ENCODE measurements at places on chromosomes 3 and 15. TPM values are rescaled to one million over a fixed set of nuclear protein-coding genes. Genes with fewer than 3 reads are reported as not detected.

Gene C2CD4A
- total RNA-seq = 1.1 TPM

Gene STARD9
- total RNA-seq = 17.2 TPM

Gene WNT7A
- total RNA-seq = not detected

Gene TERC
- total RNA-seq = 10.0 TPM

Gene CHL1
- not detected for total RNA-seq

Gene SMARCC1
- total RNA-seq = 123 TPM

Gene CMTM7
- total RNA-seq = 47.1 TPM

Gene AHSG
- not detected for total RNA-seq

Gene CBLB
- 39.8 TPM for total RNA-seq

Gene POTEB
- total RNA-seq = not detected

Gene ARNT2
- total RNA-seq = 0.20 TPM

Gene LYSMD2
- total RNA-seq = 8.0 TPM

Gene RTP1
- not detected for total RNA-seq

Gene GPR176
- total RNA-seq = 39.8 TPM

Gene GOLGA8Q
- total RNA-seq = 1.1 TPM

Gene ROBO1
- 26.4 TPM for total RNA-seq

Gene MEX3B
- 18.2 TPM for total RNA-seq

Gene CCDC54
- total RNA-seq = not detected

Gene DAZL
- total RNA-seq = not detected

Gene STAB1
- total RNA-seq = 340 TPM

Gene FBXL22
- total RNA-seq = not detected

Gene GOLGA8R
- total RNA-seq = 2.2 TPM

Gene GABRR3
- not detected for total RNA-seq

Gene CAV3
- total RNA-seq = not detected

Gene ZNF445
- total RNA-seq = 17.8 TPM

Gene TMF1
- 32.3 TPM for total RNA-seq

Gene CAND2
- 11.0 TPM for total RNA-seq

Gene RHCG
- total RNA-seq = not detected

Gene SEMA3B
- 0.97 TPM for total RNA-seq

Gene IL16
- 2.1 TPM for total RNA-seq

Gene TTLL13
- not detected for total RNA-seq

Gene RASGRF1
- not detected for total RNA-seq

Gene RTP4
- 0.22 TPM for total RNA-seq

Gene PATL2
- total RNA-seq = not detected

Gene CELF6
- not detected for total RNA-seq

Gene ECE2
- not detected for total RNA-seq

Gene ISLR
- not detected for total RNA-seq

Gene GHSR
- not detected for total RNA-seq

Gene PRICKLE2
- total RNA-seq = 7.1 TPM

Gene CLDN11
- 395 TPM for total RNA-seq

Gene PRR20G
- not detected for total RNA-seq

Gene CCDC39
- total RNA-seq = not detected

Gene GOLGA8K
- 3.8 TPM for total RNA-seq

Gene DENND4A
- total RNA-seq = 25.2 TPM

Gene TRIM42
- total RNA-seq = not detected

Gene SLC2A2
- not detected for total RNA-seq

Gene ADAMTSL3
- total RNA-seq = not detected

Gene PCOLCE2
- total RNA-seq = not detected

Gene LIPH
- total RNA-seq = not detected

Gene UBAP1L
- 3.9 TPM for total RNA-seq

Gene IQCH
- 2.6 TPM for total RNA-seq

Gene MITF
- total RNA-seq = 2.5 TPM

Gene MGLL
- 60.9 TPM for total RNA-seq

Gene SCN11A
- not detected for total RNA-seq
